ENCODE measurements at places on chromosomes 3 and 15.

DNA sequence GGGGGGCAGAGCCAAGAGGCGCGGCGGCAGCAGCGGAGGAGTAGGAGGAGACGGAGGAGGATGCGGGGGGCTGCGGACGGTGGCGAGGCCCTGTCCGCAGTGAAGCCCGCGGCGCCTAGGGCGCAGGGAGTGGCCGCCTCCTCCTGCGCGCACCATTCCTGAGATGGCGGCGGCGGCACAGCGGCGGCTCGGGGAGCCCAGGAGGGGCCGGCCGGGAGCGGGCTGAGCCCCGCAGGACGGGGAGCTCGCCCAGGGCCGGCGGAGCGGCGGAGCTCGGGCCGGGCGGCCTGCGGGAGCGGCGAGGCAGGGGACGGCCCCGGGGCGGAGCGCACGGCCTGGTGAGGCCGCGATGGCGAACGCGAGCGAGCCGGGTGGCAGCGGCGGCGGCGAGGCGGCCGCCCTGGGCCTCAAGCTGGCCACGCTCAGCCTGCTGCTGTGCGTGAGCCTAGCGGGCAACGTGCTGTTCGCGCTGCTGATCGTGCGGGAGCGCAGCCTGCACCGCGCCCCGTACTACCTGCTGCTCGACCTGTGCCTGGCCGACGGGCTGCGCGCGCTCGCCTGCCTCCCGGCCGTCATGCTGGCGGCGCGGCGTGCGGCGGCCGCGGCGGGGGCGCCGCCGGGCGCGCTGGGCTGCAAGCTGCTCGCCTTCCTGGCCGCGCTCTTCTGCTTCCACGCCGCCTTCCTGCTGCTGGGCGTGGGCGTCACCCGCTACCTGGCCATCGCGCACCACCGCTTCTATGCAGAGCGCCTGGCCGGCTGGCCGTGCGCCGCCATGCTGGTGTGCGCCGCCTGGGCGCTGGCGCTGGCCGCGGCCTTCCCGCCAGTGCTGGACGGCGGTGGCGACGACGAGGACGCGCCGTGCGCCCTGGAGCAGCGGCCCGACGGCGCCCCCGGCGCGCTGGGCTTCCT, at the start of gene GPR27:
Gene GPR27, plus strand, starts transcription at position 155 of the 909 bp plus-strand sequence. Its CDS starts 195 bp downstream, at position 350.
- peak; percentile 46 for DNase-seq

DNA sequence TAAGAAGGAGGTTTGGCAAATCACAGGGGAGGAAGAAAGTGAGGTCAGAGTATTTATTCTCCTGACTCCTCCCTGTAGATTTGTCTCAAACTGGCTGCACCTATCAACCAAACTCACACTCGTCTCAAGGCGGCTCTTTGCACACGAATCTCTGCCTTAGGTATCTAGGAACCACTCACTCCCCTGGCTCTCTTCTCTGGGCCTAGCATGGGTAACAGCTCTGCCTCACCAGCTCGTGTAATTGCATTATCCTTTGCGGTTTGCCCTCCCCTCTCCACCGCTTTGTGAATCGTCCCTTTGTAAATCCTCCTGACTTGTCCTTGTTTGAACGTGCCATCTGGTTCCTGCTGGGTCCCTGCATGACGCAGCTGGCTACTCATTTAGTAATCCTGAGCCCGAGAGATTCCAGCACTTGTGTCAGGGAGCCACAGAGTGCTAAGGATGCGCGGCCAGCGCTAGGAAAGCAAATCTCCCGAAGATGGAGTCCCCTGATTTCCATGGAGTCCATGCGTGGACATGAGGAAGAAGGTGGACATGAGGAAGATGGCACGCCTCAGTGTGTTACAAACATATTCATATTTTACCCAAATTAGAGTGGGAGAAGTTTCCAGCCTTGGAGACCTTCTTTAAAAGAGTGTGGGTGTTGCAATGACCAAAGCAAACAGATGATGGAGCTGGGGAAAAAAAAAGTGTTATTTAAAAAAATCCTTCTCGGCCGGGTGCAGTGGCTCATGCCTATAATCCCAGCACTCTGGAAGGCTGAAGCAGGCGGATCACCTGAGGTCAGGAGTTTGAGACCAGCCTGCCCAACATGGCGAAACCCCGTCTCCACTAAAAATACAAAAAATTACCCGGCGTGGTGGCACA, 26.7 kb downstream of the NRROS start:
- DNase-seq = peak; percentile 48

- no peak for DNase-seq
Observed at GRCh38 chr3:112038863-112039262, 4.3 kb downstream of the TMPRSS7 start.

- peak; percentile 76 for DNase-seq
Observed at GRCh38 chr3:64399205-64399800, 174.0 kb upstream of the PRICKLE2 start.

- DNase-seq = no peak
Observed at GRCh38 chr3:48026098-48026497, 9.9 kb upstream of the MAP4 start.

DNA sequence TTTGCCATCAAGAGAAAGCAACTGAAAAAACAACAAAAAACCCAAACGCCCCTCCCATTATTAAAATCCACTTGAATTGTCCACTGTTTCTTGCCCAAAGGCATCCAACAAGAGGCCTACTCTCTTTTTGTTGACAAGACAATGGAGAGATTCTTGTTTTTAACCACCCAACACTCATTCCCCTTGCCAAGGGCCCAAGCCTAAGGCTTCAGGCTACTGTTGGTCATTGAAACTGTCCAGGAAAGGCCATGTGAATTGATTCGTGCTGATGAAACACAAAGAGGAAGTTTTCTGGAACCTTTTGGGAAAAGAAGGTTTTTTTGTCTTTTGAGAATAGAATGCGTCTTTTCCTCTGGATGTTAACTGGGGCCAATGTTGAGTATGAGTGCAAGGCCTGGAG, 157.4 kb upstream of the PFN2 start:
- no peak for DNase-seq

DNA sequence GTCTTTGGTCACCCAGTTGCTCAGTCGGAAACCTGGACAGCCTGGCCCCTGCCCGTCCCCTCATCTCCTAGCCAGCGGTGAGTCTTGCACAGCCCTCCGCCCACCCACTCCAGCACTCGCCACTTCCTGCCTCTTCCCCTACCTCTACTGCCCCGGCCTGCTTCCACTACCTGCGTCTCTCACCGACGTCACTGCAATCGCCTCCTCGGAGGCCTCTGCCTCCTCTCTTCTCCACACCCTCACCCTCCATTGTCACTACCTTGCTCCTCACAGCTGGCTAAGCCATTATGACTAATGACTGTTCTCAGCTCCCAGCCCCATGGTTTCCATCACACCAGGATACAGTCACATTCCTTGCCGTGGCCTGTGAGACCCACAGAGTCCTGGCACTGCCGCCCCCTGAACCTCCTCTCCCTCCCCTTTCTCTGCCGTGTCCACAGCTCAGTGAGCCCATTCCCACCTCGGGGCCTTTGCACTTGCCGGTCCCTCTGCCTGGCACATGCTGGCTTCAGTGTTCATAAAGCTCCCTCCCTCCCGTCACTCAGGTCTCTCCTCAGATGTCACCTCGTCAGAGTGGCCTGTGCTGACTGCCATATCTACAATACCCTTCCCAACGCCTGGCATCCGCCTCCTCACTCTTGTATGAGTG, 104.8 kb downstream of the FBLN2 start:
- DNase-seq = no peak
